Right renal pelvis (tissue), 4 donors: ENCODE measurements at places on chromosomes 3 and 15. TPM values are rescaled to one million over a fixed set of nuclear protein-coding genes. Genes with fewer than 3 reads are reported as not detected.

- no peak for DNase-seq
These were observed 28.5 kb downstream of the BTD start for GRCh38 chr3:15629860-15630597.

DNA sequence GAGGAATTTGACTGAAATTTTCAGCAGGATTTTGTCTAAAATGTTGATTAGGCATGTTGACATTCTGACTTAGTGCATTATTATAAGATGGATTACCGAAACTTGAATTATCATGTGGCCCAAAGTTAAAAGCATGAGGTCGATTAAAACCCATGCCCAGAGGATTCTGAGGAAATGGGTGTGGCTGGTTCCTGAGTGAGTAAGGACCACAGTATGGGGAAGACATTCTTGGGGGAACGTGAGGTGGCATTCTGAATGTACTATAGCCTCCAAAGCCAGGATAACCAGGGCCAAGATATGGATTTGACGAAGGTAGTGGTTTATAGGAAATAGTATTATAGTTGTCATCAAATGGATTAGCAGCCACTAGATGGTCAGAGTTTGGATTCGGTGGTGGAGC lies 38.7 kb upstream of the DNAAF4 start:
- DNase-seq: no peak

DNA sequence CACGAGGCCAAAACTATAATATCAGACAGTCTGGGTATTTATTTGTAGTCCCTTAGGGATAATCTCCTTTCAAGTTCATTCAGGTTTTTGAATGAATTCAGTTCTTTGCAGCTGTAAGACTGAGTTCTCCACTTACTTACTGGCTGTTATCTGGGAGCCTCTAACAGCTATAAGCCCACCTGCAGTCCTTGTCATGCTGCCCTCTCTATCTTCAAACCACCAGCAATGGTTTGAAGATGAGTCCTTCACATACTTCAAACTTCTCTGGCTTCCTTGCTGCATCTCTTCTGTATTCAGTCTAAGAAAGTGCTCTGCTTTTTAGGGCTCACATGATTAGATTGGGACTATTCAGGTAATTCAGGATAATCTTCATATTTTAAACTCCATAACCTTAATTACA lies 154.5 kb upstream of the STT3B start:
- DNase-seq: no peak

DNA sequence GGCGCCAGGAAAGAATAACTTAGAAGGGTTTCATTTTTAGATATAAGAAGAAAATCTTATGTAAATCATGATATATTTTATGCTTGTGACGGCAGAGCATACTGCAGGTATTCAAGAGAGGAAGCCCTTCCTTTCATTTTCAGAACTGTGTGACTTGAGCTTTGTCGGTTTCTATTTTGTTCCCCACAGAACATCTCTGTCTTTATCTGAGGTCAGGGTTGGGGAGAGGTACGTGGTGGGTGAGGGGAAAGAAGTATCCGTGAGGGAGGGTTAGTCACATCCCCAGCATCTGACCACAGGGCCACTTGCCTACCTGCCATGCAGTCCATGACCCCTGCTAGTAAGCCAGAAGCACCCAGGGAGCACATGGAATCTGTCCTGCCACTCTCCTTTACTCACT lies 126.5 kb downstream of the DGKG start:
- no peak for DNase-seq

DNA sequence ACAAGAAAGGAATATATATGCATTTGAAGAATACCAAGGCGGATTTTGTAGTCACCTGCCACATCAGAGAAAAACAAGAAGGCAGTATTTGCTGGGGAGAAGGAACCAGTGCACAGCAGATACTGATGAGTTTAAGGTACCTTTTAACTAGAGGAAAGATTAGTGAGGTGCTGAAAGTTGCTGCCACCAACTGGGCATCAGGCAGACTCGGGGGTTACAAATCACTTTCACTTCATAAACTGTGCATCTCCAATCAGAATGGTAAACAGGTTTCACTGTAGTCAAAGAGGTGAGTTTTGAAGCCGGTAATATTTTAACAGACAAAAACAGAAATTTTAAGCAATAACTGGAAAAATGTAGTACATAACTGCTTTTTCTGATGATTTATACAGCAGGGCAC lies 4.1 kb downstream of the FBN1 start:
- DNase-seq: no peak

DNA sequence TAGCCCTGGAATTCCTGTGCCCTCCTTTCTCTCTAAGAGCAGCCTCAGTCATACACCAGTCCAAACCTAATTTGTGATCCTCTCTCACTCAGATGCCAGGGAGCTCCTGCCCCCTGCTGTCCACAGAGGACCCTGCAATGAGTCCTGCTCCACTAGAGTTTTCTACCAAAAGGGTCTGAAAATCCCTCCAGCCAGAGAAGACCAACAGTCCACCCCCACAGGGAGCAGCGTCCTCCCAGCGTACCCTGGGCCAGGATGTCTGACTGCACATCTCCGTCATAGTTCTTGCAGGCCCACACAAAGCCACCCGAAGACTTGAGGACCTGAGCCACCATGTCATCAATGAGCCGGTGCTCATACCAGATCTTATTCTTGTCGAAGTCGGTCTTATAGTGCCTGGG lies 15.4 kb downstream of the IDH2 start:
- no peak for DNase-seq

- no peak for DNase-seq
These were observed 176.8 kb downstream of the MEGF11 start for GRCh38 chr15:66076591-66077319.

GRCh38 chr3:56302417-56302816 lies 165.8 kb downstream of the ERC2 start:
- no peak for DNase-seq

DNA sequence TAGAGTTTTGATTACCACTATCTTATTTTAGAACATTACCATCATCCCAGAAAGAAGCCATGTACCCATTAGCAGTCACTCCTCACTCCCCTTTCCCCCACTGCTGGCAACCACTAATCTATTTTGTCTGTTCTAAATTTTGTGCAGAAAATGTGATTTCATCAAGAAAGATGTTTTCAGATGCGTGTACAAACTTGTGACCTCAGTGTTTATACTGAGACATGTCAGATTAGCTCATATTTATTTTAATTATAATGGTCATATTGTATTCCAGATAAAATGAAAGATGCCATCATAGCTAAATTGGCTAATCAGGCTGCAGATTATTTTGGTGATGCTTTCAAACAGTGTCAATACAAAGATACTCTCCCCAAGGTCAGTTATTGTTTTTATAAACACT lies 27.8 kb downstream of the PDCD6IP start:
- DNase-seq: no peak

DNA sequence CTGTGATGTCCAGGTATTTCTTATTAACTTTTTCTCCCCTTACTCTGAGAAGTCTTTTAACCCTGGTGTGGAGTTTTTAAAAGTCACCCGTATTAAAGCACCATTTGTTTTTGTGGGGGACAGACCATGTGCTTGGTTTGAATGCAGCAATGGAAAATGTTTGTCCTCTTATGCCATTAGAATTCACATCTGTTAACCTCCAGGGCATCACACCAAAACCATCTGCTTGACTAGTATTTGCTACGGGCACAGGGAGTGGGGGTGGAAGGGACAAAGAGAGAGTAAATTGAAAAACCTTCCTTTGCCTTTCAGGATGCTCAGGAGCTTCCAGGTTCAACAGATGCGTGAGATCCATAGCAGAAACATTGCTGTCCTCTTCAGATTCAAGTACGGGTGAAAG lies 61.4 kb upstream of the GOLGA8B start:
- DNase-seq: no peak

GRCh38 chr3:33278163-33278562 lies 921 bp downstream of the FBXL2 start:
- DNase-seq: no peak

DNA sequence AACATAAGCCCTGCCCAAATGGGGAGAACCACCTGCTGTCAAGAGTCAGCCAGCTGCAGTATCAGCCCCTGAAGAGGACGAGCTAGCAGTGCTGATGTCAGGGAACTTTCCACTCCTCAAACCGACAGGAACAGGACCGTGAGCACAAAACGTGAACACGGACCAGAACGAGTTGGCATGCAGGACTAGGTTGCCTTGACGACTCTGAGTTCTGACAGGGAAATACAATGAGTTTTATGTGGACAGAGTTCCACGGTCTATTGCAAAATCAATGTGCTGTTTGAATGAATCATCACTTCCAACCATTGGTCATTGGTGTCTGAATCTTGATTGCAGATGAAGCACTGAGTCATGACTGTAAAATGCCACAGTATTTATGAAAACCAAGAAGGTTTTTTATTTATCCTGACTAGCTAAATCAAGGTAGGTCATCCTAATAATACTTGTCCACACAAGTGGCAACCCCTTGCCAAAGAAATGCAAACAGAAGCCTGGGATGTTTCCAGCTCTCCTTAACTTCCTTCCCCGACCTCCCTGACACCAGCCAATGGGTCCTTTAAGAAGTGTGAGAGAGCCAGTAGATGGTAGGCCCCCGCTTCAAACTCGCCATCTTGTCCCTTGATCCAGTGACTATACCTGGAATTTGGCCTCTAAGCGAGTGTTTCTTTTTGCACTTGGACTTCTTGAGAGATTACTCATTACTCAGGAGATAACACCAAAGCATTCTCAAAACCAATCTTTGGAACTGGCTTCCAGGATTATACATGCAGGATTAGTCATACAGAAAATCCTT lies 119.6 kb downstream of the ASB7 start:
- no peak for DNase-seq

DNA sequence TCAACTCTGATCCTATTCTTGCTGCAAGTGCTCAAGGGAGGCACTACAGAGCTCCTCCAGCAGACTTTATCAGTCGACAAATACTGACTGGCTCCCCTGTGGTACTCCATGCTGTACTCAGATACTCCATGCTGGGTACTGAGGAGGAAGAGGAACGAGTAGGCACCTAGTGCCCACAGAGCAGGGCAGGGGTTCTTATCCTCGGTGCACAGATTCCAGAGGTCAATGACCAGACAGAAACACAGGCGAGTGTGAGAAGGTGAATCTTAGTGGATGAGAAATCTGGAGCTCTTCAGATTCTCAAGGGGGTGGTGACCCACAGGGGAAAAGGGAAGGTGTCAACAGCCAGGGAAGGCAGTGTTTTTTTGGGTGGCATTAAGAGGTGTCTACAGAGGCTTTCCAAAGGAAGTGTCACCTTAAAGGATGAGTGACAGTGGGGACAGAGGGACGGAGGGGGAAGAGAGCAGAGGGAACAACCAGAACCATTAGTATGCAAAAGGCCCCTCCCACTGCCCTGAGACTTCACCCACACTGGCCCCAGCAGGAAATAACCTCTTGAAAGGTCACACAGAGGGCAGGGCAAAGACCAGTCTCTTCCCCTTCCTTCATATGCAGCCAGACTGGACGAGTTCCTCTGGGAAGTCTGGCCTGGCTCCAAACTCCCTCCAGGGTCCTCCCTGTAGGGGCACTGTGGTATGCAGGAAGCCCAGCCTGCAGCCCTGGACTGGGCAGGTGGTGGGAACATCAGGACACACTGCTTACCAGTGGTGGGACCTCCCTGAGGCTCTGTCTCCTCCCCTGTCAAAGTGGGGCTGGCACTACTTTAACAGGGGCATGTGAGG lies 27.5 kb downstream of the CCDC12 start:
- no peak for DNase-seq

DNA sequence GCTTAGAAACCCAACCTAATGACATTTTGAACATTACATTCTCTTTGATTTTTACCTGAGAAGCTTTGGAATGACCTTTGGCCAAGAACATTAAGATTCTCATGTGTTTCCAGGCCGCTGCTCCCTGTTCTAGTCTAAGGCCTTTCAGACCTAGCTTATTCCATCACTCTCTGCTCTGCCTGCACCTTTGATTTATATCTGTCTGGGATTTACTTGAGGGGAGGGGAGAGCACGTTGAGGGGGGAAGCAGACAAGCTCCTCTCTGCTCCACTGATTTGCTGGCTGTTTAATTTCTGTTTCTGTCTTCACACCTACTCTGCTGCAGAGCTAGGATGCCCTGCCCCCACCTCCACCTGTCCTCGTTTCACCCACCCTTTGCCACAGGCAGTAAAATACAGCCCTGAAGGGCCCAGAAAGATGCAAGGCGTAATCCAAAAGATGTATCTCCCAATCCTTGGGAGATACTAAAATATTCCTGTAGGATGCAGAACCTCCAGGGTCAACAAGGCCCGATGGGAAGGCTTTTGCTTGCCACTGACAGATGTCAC lies 429.8 kb downstream of the EPHB1 start:
- no peak for DNase-seq

- DNase-seq: no peak
These were observed 6.0 kb downstream of the PRKCI start for GRCh38 chr3:170228093-170228766.

The COPS2 gene
- polyA plus RNA-seq: 111 TPM

The PPP1R14D gene
- polyA plus RNA-seq: 0.49 TPM

DNA sequence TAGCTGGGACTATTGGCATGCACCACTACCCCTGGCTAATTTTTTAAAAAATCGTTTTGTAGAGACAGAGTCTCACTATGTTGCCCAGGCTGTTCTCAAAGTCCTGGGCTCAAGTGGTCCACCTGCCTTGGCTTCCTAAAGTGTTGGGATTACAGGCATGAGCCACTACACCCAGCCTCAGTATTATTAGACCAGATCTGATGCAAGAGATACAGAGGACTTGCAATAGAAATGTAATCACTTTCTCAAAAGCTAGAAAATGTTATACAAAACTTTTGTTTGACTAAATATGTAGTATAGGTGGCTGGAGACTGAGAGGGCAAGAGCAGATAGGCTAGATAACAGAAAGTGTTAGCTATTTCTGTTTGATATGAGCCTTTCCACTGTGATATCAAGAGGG lies 531.9 kb downstream of the SOX2 start:
- DNase-seq: no peak

- no peak for DNase-seq
These were observed 66.6 kb downstream of the SYNPR start for GRCh38 chr3:63344661-63345060.

- no peak for DNase-seq
These were observed 25.5 kb downstream of the FAM174B start for GRCh38 chr15:92629975-92630626.

DNA sequence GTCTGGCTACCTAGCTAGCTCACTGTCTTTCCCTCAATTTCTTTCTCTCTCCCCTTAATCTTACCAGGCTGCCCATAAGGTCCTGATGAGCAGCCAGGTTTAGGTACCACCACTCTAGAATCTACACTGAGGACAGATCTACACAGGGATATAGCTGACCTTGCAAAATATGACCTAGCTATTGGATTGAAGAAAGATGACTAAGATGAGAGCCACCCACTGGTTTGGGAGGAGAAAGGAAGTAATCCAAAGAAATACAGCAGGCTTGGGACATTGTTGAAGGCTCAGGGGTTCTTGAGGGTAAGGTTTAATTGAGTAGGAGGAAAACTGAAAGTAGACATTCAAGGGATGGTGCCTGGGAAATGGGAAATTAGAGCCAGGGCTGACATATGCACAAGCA lies 142.0 kb upstream of the TMC3 start:
- DNase-seq: no peak
